ENCODE measurements at places on chromosomes 1 and 21. TPM values are rescaled to one million over a fixed set of nuclear protein-coding genes. Genes with fewer than 3 reads are reported as not detected.

The SAMD13 gene
- total RNA-seq = 2.6 TPM

The FAM177B gene
- 1.4 TPM for total RNA-seq

The RAB25 gene
- total RNA-seq = 68.6 TPM

The VAV3 gene
- total RNA-seq = 153 TPM

The HRNR gene
- total RNA-seq = not detected

- peaks cover 9% of the 10 kb centered on the region for H3K4me1 ChIP-seq
- H3K27ac ChIP-seq = peak overlapping the region; percentile 89
- no peaks in the 10 kb centered on the region for H3K36me3 ChIP-seq
- peak; percentile 51 for DNase-seq
These were observed 771 bp downstream of the ABCD3 start for GRCh38 chr1:94418664-94419655.

DNA sequence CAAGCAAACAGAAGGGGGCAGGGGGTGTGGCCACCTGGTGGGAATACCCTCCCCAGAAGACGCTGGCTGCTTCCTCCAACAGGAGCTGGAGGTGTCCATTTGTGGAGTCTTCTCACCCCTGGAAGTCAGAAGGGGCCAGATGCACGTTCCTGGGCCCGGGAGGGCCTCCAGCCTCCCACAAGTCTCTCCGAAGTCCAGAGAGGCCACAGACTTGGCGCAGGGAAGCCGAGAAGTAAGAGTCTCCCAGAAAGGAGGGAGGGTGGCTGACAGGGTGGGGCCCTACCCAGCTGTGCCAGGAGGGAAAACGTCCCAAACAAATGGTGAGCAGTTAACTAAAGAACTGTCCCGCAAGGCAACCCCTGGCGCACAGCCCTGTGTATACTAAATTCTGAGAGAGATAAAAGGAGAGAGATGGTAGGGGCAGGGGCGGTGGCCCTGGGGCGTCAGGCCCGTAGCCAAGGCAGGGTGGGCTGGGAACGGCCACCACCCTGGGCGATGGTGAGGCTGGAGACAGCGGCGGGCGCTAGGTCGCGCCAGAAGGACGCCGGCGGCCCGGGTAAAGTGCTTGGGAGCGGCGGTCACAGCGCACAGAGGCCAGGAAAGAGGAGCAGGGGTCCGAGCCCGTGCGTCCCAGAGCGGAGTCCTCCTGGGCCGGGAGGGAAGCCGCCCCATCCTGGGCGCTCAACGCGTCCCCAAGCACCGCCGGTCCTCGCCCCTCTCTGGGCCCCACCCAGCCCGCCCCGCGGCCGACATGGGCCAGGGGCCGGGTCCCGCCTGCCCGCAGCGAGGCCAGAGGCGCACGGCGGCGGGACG lies 1.2 kb downstream of the CHD5 start:
- no peak for DNase-seq
- H3K36me3 ChIP-seq = no peaks in the 10 kb centered on the region
- no peak overlapping the region for H3K27ac ChIP-seq
- H3K4me3 ChIP-seq = no peak overlapping the region

DNA sequence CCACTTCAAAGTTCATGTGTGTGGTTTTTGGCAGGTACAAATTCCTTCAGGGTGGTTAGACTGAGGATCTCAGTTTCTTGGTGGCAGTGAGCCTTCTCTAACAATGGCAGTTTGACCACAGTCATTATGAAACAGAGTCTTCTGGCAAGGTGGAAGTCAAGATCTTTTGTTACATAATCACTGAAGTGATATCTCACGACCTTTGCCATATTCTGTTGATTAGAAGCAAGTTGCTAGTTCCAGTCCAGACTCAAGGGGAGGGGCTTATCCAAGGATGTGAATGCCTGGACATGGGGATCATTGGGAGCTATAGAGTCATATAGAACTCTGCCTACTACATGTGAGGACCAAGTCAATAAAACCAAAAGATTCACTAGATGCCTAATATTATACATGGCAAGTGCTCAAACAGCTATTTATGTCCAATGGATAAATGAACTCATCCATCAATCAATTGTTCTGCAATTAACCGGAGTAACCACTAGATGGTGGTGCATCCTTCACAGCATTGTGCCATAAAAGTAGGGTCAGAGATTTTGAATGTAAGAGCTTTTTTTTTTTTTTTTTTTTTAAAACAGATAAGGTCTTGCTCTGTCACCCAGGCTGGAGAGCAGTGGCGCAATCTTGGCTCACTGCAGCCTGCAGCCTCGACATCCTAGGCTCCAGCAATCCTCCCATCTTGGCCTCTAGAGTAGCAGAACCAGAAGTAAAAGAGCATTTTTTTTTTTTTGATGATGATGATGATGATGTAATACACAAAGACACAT lies 131.9 kb downstream of the CRB1 start:
- H3K4me1 ChIP-seq = no peaks in the 10 kb centered on the region
- DNase-seq = no peak
- no peak overlapping the region for H3K4me3 ChIP-seq
- no peak overlapping the region for H3K27ac ChIP-seq
- no peaks in the 10 kb centered on the region for H3K27me3 ChIP-seq

GRCh38 chr1:206411321-206411720 lies 59.0 kb upstream of the IKBKE start:
- H3K36me3 ChIP-seq = no peaks in the 10 kb centered on the region
- no peak overlapping the region for H3K27ac ChIP-seq
- H3K27me3 ChIP-seq = no peaks in the 10 kb centered on the region
- H3K4me1 ChIP-seq = no peaks in the 10 kb centered on the region
- DNase-seq = no peak
- no peak overlapping the region for H3K4me3 ChIP-seq

DNA sequence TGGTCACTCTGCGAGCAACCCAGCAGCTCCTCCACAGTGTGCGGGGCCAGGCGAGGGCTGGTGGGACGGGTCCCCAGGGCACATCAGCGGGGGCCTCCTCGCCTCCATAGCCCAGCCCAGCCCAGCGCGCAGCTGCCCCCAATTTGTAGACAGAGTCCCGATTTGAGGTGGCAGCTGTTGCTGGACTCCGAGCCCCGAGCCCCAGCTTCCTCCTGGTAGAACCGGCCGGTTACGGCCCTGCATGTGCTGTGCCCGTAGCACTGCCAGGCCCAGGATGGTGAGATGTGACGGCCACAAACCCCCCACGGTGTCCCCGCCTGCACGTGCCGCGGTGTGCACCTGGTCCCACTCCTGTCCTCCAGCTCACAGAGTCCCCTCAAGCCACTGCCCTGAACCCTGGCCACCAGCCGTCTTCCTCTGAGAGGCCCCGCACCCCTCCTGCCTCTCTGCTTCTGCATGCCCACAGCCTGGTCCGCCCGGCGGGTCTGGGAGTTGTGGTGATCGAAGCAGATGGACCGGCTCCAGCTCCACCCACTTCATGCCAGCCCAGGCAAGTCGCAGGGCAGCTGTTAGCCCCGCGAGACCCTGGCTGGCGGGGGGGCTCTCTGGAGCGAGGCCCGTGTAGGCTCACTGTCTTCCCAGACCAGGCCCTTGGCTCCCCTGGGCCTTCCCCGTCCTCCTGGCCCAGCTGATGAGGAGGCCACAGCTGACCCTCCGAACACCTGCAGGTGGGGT lies 55.5 kb downstream of the MORN1 start:
- H3K4me1 ChIP-seq = peaks cover 2% of the 10 kb centered on the region
- H3K36me3 ChIP-seq = no peaks in the 10 kb centered on the region
- no peak for DNase-seq
- no peaks in the 10 kb centered on the region for H3K27me3 ChIP-seq

GRCh38 chr1:83791821-83792437 lies 207.0 kb downstream of the TTLL7 start:
- H3K27ac ChIP-seq = no peak overlapping the region
- no peak for DNase-seq
- no peaks in the 10 kb centered on the region for H3K27me3 ChIP-seq
- no peaks in the 10 kb centered on the region for H3K36me3 ChIP-seq
- H3K4me3 ChIP-seq = no peak overlapping the region
- H3K4me1 ChIP-seq = no peaks in the 10 kb centered on the region

GRCh38 chr1:203276916-203277545 lies 28.3 kb upstream of the BTG2 start:
- no peaks in the 10 kb centered on the region for H3K36me3 ChIP-seq
- H3K4me3 ChIP-seq = no peak overlapping the region
- peak; percentile 14 for DNase-seq
- H3K27ac ChIP-seq = peak overlapping the region; percentile 73

- no peaks in the 10 kb centered on the region for H3K4me1 ChIP-seq
- H3K36me3 ChIP-seq = no peaks in the 10 kb centered on the region
- H3K27ac ChIP-seq = no peak overlapping the region
- no peaks in the 10 kb centered on the region for H3K27me3 ChIP-seq
- no peak overlapping the region for H3K4me3 ChIP-seq
These were observed 108.7 kb downstream of the PRDM2 start for GRCh38 chr1:13808729-13809131.

- no peaks in the 10 kb centered on the region for H3K36me3 ChIP-seq
- H3K27ac ChIP-seq = peak overlapping the region; percentile 96
- no peak for DNase-seq
- peaks cover 7% of the 10 kb centered on the region for H3K4me1 ChIP-seq
- no peaks in the 10 kb centered on the region for H3K27me3 ChIP-seq
- H3K4me3 ChIP-seq = peak overlapping the region; percentile 58
These were observed 1.2 kb downstream of the ELK4 start for GRCh38 chr1:205630651-205631009.

DNA sequence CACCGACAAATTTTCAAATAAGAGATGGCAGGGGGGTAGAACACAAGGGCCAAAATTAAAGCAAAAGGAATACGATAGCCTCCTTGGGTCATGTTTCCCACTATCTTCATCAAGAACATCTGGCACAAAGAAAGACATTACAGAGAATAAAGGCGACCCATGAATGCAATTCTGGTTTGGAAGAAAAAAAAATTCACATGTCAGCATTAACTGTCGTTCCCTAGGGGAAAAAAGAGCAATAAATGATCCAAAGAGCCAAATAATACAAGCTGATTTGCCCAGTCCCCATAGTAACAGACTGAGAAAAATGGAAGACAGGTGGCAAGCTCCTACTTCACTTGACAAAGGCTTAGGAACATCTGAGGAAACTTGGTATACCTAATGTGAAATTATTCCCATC lies 4.5 kb downstream of the STIL start:
- H3K36me3 ChIP-seq = no peaks in the 10 kb centered on the region
- no peak overlapping the region for H3K27ac ChIP-seq
- no peak overlapping the region for H3K4me3 ChIP-seq
- DNase-seq = no peak

DNA sequence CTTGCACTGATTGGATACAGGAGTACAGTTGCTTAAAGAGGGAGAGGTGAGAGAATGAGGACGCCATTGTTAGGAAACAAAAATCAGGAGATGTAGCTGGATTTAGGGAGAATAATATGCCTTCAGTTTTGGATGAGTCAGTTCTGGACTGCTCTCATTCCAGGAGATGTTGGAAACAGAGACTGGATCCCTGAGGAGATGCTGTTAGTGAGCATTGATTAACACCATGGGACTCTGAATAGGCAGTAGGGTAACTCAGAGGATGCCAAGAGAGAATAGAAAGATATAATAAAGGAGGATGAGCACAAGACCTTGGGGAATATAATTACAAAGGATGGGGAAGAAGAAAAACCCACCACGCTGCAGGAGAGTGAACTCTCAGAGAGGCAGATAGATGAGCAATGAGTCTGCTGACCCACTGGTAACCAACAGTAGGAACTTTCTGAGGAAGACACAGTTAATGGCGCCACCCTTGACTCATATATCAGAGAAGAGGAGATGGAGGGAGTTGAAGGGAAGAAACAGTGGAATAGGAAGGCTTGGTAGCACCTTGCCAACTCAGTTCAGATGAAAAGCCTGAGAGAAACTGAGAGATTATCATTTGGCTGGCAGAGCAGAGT lies 10.5 kb downstream of the KCNJ15 start:
- no peak overlapping the region for H3K4me3 ChIP-seq
- no peak for DNase-seq
- H3K27ac ChIP-seq = peak overlapping the region; percentile 60
- H3K4me1 ChIP-seq = no peaks in the 10 kb centered on the region
- H3K36me3 ChIP-seq = no peaks in the 10 kb centered on the region

DNA sequence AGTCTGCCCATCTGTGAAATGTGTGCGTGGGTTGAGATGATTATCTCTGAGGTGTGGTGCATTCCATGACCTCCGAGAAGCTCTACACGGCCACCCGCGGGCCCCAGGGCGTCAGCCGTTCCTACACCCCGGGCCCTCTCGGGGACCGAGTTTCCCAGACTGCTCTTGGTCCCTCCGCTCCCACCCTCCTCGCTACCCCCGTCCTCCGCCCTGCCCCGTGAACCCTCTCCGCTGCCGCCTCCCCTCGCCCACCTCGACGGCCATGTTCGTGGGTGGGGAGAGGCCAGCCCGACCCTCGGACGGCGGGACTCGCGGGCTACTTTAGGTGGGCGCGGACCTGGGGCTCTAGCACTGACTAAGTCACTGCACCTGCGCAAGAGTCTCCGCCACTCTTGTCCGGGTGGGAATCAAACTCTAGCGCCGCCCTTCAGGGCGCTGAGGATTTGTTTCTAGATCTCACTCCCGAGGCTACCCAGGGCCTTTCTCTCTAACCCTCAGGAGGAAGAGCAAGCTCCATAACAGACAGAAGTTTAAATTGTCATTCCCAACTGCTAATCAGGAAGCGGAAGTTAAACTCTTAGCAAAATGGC lies 47.7 kb upstream of the VWA5B1 start:
- H3K27me3 ChIP-seq = no peaks in the 10 kb centered on the region
- H3K36me3 ChIP-seq = no peaks in the 10 kb centered on the region
- H3K27ac ChIP-seq = no peak overlapping the region
- no peak overlapping the region for H3K4me3 ChIP-seq
- no peaks in the 10 kb centered on the region for H3K4me1 ChIP-seq

GRCh38 chr1:47908258-47908657 lies 88.9 kb downstream of the TRABD2B start:
- H3K36me3 ChIP-seq = no peaks in the 10 kb centered on the region
- DNase-seq = no peak
- no peak overlapping the region for H3K27ac ChIP-seq
- H3K4me1 ChIP-seq = no peaks in the 10 kb centered on the region

GRCh38 chr21:37226041-37226920 lies 40.9 kb downstream of the VPS26C start:
- H3K4me3 ChIP-seq = no peak overlapping the region
- peaks cover 7% of the 10 kb centered on the region for H3K36me3 ChIP-seq
- no peak overlapping the region for H3K27ac ChIP-seq
- H3K4me1 ChIP-seq = no peaks in the 10 kb centered on the region
- DNase-seq = no peak
- H3K27me3 ChIP-seq = no peaks in the 10 kb centered on the region

- DNase-seq = no peak
- no peaks in the 10 kb centered on the region for H3K27me3 ChIP-seq
- no peak overlapping the region for H3K4me3 ChIP-seq
- H3K4me1 ChIP-seq = no peaks in the 10 kb centered on the region
- no peaks in the 10 kb centered on the region for H3K36me3 ChIP-seq
These were observed 486.0 kb upstream of the CHRM3 start for GRCh38 chr1:238900334-238900865.

- H3K36me3 ChIP-seq = no peaks in the 10 kb centered on the region
- no peak for DNase-seq
- no peaks in the 10 kb centered on the region for H3K4me1 ChIP-seq
These were observed 509.8 kb downstream of the PTPRU start for GRCh38 chr1:29746076-29746665.
